ENCODE measurements at places on chromosomes 3 and 15. TPM values are rescaled to one million over a fixed set of nuclear protein-coding genes. Genes with fewer than 3 reads are reported as not detected.

The CCNB2 gene
- total RNA-seq: 88.7 TPM

The BFSP2 gene
- not detected for total RNA-seq

DNA sequence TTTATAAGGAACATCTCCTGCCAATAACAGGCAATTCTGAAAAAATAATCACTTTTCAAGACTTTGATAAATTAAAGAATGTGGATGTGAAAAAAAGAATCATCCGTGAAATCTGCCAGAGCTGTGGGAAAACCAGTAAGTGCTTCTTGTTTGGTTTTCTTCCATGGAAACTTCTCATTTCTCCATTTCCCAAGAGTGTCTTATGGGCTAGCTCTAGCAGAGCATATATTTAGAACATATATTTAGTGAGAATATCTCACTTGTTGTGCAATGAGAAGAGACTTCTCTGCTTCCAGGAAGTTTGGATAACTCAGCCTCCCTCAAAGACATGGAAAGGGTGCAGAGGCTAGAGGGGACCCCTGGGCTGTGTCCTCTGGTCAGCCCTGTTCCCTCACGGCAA is 49.9 kb downstream of the COL6A5 start:
- peaks cover 13% of the 10 kb centered on the region for H3K27me3 ChIP-seq
- H3K36me3 ChIP-seq: no peaks in the 10 kb centered on the region
- DNase-seq: no peak
- peaks cover 8% of the 10 kb centered on the region for H3K4me1 ChIP-seq
- no peak overlapping the region for H3K4me3 ChIP-seq

- no peak overlapping the region for H3K4me3 ChIP-seq
- peaks cover 27% of the 10 kb centered on the region for H3K27me3 ChIP-seq
- no peak for DNase-seq
- no peaks in the 10 kb centered on the region for H3K4me1 ChIP-seq
Measured at GRCh38 chr3:73212683-73213082, 151.2 kb downstream of the EBLN2 start.

DNA sequence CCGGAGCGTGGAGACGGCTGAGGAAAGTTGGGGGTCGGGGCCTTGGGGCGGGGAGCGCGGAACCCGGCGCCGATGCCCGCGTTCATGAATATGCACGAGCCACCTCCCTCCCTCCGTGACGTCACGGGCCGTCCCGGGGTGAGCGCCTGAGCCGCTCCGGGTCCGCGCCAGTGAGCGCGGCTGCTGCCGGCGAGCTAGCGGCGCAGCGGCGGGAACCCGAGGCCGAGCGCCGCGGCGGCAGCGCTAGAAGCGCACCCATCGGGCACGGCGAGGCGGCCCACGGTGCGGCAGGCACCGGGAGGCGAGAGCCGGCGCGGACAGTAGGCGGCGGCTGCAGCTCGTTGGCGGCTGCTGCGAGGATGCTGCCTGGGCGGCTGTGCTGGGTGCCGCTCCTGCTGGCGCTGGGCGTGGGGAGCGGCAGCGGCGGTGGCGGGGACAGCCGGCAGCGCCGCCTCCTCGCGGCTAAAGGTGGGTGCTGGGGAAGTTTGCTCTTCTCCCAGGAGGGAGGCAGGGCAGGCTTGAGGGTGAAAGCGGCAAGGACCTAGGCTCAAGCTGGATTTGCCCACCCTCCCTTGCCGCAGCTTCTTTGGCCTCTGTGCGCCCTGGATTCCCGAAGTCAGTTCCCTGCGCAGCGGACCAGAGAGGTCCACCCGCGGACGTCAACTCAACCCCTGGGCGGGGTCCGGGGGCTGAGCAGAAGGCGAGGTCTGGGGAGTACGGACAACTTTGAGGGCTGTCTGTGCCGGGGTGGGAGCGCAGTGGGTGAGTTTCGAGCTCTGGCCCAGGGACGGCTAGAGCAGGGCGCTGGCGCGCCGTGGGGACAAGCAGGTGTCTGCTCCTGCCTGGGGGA is at the start of gene CLSTN2:
Gene CLSTN2, plus strand, starts transcription at position 170 of the 850 bp plus-strand sequence.
- no peak within 1 kb of the TSS for H3K4me3 ChIP-seq
- H3K36me3 ChIP-seq: no peaks in the 10 kb centered on the region
- peaks cover 14% of the 10 kb centered on the region for H3K27me3 ChIP-seq
- DNase-seq: no peak

GRCh38 chr15:95795386-95795785 is 535.1 kb upstream of the NR2F2 start:
- no peak for DNase-seq
- no peaks in the 10 kb centered on the region for H3K27me3 ChIP-seq
- H3K36me3 ChIP-seq: no peaks in the 10 kb centered on the region
- H3K27ac ChIP-seq: no peak overlapping the region
- H3K4me1 ChIP-seq: no peaks in the 10 kb centered on the region

- H3K27ac ChIP-seq: no peak overlapping the region
- H3K4me1 ChIP-seq: no peaks in the 10 kb centered on the region
- no peak for DNase-seq
- no peak overlapping the region for H3K4me3 ChIP-seq
- no peaks in the 10 kb centered on the region for H3K36me3 ChIP-seq
Measured at GRCh38 chr3:137769322-137770065, 5.4 kb downstream of the SOX14 start.

DNA sequence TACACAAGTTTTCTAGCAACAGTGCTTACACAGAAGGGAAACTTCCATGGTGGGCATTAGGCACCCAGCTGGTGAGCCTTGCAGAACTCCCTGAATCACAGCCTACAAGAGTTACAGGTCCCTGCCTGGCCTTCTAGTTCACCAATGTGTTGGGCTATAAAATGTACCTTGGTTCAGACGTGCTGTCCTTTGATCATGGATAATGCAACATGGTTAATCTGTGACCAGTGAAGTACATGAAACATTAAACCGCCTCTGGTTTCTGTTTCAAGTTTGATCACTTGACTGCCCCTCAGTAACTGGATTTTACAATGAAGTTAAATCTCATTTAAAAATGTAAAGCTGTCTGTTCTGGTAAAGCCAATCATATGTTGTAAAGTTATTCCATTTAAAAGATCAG is 51.8 kb downstream of the FMN1 start:
- no peak for DNase-seq
- H3K4me1 ChIP-seq: 0 out of 2 replicates have a peak, but pooled peaks cover 2% of the 10 kb centered on the region
